ENCODE measurements at places on chromosomes 1 and 21. TPM values are rescaled to one million over a fixed set of nuclear protein-coding genes. Genes with fewer than 3 reads are reported as not detected.

Gene ALX3
- not detected for total RNA-seq

Gene DNAH14
- total RNA-seq: 10.0 TPM

Gene CAMSAP2
- total RNA-seq: 8.2 TPM

Gene C8A
- not detected for total RNA-seq

Gene EPRS1
- 19.7 TPM for total RNA-seq

Gene TFF3
- total RNA-seq: 374 TPM

DNA sequence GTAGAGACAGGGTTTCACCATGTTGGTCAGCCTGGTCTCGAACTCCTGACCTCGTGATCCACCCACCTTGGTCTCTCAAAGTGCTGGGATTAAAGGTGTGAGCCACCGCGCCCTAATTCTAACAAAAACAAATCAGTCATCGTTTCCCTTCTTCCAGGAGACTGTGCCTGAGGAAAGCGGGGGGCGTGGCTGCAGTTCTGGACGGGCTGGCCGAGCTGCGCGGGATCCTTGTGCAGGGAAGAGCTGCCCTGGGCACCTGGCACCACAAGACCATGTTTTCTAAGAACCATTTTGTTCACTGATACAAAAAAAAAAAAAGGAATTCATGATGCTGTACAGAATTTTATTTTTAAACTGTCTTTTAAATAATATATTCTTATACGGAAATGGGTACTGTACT lies 104.2 kb downstream of the WDR4 start:
- no peak for DNase-seq

- DNase-seq: no peak
Measured at GRCh38 chr1:171643156-171643555, 9.3 kb downstream of the MYOC start.

DNA sequence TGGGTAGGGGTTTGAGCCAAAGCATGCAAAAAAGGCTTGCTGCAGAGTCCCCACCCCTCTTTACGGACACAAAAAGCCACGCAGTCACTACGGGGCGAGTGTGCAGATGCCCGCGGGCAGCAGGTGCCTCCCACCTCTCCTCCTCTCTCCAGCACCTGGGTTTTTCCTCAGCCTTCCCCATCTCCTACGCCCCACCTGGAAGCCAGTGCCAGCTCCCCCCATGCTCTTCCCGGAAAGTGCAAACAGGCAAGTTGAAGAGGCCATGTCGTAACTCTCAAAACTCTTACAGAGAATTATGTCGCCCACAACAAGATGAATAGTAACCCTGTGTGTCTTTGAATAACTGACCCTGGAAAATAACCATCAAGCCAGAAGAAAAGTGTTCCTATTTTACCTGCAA lies 82.5 kb downstream of the PDE9A start:
- no peak for DNase-seq

GRCh38 chr21:29669416-29669815 lies 270.4 kb downstream of the GRIK1 start:
- DNase-seq: no peak

- no peak for DNase-seq
Measured at GRCh38 chr1:208643005-208643597, 398.9 kb upstream of the PLXNA2 start.

Data from transverse colon (tissue), 4 donors.